Suprapubic skin (tissue), 4 donors: ENCODE measurements at places on chromosomes 2 and 18.

DNA sequence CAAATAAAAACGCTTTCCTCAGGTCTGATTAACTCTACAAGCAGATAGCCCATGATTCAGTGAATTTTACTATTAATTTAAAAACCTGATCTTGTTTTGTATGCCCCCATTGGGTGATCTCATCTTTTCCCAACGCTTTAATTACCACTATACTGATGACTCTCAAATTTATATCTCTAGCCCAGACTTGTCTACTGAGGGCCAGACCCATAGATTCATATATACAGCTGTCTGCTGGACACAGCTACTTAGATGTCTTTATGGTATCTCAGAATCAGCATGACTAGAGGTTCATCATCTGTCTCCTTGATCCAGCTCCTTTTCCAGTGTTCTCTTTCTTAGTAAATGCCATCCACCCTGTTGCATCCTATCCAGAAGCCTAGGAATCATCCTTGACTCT is 33.8 kb downstream of the TAF1B start:
- DNase-seq, result no peak

DNA sequence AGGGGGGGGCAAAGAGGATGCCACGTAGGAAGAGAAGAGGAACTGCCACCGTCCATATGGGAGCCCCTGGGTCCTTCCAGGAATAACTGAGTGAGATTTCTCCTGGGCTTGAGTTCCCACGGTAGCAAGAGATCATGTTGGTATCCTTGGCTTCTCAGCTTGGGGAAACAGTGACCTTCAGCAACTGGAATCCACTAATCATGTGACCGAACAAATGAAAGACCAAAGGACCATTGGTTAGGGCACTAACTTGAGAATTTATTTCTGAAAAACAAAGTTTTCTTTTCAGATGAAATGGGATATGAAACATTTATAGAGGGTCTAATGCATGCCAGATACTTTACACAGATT is 259.4 kb upstream of the ID2 start:
- no peak for DNase-seq

DNA sequence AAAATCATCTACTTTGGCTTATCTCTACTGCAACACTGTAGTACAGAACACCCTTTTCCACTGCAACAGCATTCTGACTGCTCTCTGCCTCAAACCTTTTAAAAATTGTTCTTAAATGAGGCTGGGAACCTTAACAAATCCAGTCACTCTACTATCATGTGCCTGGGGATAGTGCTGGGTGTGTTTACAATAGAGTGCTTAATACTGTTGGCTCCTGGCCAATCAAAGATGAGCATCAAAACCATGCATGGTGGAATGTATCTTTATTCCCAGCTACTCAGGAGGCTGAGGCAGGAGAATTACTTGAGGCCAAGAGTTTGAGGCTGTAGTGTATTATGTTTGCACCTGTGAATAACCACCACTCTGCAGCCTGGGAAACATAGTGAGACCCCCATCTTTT is 7.4 kb downstream of the ANKAR start:
- DNase-seq, result no peak

GRCh38 chr18:57018845-57019244 is 128.0 kb upstream of the BOD1L2 start:
- DNase-seq, result no peak

DNA sequence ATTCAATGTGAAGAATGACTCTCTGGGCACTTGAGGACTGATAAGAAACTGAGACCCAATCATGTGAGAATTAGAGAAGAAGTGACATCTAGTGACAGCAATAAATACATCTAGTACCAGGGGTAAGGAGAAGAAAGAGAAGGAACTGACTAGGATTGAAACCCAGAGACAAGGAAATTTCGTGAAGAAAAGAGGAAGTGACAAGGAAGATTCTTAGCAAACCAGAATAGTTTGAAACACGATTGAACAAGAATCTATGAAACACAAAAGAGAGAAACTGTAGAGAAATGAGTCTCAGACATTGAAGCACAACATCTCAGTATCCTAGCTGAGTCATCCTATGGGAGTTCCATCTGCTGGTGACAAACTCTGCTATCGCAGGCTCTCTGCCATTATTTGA is 571.9 kb upstream of the PKDCC start:
- DNase-seq, result no peak

- DNase-seq, result no peak
Measured at GRCh38 chr2:141109633-141110032, 1021.2 kb downstream of the LRP1B start.

- DNase-seq, result no peak
Measured at GRCh38 chr2:225471482-225471881, 72.0 kb downstream of the NYAP2 start.

DNA sequence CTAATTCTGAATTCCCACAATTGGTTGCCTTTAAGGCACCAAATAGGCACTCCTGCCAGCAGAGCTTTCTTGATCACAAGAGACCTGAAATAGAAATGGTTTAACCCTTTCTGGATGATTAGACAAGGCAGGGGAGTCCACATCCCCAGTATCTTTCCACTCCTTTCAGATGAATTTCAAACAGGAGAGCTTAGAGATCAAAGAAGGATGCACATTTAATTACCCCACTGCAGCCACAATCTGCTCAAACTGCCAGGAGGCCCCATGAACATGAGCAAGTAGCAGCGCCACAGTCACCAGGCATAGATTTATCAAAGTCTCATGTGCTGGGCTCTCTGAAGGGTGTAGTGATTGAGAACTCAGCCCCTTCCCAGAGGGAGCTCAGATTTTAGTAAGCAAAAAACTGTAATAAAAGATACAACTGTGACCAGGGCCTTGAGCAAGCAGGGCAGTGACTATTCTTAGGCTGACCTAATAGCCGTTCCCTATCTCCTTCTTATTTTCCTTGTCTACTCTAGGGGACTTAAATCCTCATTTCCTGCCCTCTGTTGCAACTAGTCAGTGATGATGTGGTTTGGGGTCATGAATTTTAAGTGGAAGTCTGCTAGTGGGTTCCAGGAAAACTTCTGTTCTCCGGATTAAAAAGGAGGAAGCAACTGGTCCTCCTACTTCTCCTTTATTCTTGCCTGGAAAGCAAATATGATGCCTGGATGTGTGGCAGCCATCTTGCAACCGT is 53.7 kb downstream of the SLC4A3 start:
- no peak for DNase-seq

DNA sequence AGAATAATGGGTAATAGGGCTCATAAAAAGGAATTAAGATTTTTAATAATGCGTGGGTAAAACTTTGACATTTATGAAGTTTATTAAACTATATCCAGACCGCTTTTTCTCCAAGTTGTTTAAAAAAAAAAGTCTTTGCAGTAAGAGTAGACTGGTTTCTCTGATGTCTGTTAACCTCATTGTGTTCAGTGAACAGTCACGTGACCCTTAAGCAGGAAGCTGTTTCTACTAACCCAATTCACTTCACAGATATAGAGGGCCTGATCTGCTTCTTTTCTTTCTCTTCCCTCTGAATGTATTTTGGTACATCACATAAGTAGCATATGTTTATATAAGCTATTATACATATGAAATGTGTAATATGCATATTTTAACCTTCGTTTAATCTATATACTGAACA is 1011.3 kb upstream of the CELF4 start:
- no peak for DNase-seq

DNA sequence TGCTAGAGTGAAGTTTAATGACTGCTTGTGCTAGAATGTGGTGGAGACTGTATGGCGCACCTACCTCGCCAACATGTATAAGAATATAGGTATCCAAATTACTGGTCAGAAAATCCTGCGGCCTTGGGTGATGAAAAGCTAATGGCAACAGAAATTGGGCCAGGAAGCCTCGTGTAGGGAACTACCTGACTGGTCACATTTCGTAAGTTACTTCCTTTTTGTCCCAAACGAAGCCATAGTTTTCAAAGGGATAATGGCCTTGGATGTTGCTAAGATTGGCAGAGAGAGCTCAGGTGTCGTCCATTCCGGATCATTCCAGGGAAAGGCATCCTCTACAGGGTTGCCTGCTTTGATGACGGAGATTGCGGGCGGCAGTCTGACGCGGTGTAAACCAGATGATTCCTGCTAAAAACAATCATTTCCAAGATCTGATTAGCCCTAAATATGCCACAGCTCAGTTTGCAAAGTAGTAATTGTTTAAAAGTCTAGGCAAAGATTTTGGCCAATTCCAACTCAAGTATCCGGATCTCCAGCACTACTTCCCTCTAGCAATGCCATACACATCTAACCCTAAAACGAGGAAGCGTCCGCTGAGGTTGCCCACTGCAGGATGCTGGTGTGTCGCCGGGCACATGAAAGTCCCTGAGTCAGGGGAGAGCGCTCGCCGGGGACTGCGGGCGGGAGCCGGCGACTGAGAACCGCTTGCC is 708 bp upstream of the MALT1 start:
- DNase-seq, result peak; percentile 82

- no peak for DNase-seq
Measured at GRCh38 chr2:165601928-165602521, 132.5 kb downstream of the CSRNP3 start.

DNA sequence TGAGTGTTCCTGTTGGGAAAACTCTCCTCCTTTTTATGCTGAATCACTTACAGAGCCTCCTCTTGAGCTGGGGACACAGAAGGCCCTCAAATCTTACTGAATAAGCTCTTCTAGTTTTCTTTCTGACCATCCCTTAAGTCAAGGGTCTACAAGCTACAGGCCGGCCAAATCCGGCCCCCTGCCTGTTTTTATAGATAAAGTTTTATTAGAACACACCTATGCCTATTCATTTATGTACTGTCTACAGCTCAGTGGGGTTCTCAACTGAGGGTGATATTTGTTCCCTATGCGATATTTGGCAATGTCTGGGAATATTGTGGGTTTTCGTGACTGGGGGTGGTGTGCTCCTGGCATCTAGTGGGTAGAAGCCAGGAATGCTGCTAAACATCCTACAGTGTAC is 14.0 kb downstream of the CDC42EP3 start:
- DNase-seq, result no peak

GRCh38 chr2:217616936-217617335 is 385.9 kb downstream of the TNS1 start:
- no peak for DNase-seq

GRCh38 chr2:105861200-105861599 is 116.5 kb downstream of the NCK2 start:
- DNase-seq, result no peak

DNA sequence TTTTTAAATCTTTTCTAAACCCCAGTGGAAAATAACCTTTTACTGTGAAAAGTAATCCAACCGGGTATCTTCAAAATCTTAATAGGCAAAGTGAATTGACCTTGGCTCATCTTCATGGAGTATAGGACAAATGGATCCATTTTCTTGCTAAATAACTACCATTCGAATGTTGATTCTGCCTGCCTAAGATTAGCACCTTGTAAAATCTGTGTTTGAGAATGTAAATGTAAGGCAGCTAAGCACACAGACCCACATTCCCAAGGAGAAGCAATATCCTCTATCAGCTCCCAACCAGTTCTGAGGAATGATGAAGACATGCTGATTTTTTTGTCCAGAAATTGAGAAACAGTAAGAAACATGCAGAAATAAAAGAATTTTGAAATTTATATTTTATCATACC is 509.8 kb upstream of the SMIM21 start:
- DNase-seq, result no peak

- DNase-seq, result no peak
Measured at GRCh38 chr2:216082805-216083204, 1.1 kb downstream of the TMEM169 start.

GRCh38 chr18:7307526-7307925 is 76.6 kb downstream of the LRRC30 start:
- no peak for DNase-seq

GRCh38 chr2:122627388-122627787 is 871.9 kb downstream of the TSN start:
- no peak for DNase-seq

DNA sequence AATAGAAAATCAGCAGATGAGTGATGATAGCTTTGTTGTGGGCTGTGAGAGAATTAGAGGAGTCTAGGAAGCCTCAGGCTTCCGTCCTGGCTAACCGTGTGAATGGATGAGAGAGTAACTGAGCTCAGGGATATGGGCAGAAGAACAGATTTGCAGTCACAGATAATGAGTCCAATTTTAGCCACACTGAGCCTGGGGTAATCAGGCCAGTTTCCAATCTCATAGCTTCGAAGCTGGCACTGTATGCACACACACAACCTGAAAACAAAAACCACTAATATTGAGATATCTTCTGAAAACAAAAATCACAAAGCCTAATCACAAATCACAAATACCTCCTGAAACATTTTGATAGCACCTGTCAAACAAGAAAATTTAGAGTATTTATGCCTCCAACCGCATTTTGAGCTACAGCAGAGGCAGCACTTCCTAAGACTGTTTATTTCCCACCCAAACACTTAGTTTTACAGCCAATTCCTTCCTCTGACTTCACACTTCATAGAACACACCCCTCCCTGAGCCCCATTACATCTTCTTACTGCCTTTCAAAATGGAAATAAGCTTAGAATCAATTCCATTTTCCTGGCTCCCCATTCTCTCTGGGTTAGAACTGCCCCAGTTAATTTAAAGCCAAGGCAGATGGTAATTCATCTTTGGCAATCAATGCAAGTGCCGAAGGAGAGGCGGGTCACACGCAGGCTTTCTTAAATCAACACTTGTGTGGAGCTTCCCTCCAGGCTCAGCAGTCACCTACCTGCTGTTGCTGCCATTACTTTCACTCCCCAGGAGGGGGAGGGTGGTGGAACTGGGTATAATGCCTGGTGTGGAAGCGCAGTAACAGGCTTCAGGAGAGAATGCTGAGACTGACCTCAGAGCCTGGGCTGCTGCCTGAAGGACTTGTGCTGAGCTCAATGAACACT is 18.9 kb downstream of the TTR start:
- no peak for DNase-seq

GRCh38 chr18:50658601-50659000 is 98.7 kb downstream of the MAPK4 start:
- DNase-seq, result no peak

DNA sequence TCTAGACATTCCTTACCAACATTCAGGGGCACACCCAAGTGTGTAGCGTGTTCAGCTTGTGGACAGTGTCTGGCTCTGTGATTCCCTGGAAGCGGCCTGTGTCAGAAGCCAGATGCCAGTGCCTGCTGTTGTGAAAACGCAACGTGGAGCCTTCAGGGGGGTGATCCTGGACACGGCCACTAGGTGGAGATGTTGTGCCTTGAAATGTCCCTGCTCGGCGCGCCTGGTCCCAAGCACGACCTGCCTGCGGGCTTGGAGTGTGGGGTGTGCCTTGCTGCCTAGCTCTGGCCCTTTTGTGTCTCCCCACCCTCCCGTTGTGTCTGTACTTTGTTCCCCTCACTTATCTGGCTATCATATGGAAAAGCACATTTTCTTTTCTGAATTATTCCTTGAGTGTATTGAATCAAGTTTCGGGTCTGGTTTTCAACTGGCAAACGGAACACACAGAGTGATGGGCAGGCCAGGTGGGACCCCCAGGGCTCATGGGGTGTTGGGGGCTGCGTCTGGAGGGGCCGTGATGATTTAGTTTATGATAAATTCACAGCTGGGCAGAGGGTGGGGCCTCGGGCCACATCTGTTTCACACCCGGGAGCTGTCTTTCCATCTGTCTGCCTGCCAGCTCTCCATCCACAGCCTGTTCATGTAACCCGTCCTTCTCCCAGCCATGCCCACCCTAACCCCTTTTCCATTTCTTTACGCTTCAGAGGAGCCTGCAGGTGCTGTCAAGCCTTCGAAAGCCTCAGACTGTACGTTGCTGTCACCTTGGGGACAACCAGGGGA is 95.5 kb downstream of the DYSF start:
- DNase-seq, result peak; percentile 90
